ENCODE measurements at places on chromosomes 2 and 18.

DNA sequence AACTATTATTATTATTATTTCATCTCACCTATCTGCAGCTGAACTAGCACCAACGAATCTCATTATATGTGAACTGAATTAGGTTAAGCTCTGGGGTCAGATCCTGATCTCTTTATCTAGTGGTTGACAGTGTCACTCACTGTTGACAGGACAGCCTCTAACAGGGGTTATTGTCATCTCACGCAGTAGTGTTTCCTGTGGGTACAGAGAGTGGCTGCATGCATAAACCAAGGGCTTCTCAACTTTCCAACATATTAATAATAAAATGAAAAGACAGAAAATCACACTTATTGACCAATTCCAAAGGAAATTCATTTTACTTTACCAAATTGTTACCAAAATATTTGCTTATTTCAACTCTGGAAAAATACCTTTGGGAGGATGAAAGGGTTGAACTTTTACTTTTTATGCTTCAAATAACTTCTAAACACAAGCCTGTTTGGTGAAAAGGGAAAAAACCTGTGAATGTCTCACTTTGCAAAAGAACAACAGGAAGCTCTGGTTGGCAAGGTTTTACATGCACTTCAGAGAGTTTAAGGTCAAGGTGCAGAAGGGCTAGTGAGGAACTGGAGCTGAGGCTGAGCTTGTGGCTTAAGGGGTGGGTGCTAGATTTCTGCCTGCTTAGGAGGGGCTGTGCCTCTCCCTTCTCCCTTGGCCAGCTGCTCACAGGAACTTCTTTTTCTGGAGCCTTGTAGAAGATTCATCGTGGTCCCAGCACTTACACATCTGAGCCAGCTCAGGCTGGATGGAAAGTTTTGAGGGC lies 72.6 kb downstream of the CTAGE1 start:
- peak; percentile 7 for DNase-seq

DNA sequence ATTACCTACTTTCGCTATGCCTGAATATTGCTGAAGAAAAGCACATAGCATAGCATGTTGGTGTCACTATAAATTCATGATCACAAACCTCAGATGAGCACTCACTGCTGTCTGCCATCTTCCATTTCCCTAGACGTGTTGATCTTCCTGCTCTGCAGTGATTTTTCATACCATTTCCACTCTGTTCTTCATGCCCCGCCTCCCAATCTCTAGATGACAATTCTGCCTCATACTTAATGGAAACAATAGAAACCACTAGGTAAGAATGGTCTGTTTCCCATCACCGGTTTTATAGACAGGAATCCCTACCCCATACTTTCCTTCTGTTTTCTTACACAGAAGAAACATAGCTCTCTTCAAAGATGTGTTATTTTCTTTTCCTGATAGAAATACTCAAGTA lies 63.8 kb downstream of the PIK3C3 start:
- no peak for DNase-seq

DNA sequence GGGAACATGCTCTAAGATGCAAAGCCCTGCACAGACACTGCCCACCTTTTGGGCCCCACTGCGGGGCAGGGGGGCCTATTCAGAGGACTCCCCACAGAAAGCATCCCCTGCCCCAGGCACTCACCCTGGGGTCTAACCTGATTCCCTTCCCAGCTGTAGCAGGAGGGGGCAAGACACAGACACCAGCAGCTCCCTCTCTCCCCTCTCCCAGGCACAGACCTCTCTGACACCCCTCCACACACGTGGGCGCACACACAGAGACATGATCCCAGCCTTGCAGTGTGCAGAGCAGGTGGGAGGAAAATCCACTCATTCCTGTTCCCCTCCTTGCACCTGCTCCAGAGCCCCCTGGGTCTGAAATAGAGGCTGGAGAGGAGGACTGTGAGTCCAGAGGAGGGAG lies 10.7 kb downstream of the TNS1 start:
- DNase-seq, result no peak

DNA sequence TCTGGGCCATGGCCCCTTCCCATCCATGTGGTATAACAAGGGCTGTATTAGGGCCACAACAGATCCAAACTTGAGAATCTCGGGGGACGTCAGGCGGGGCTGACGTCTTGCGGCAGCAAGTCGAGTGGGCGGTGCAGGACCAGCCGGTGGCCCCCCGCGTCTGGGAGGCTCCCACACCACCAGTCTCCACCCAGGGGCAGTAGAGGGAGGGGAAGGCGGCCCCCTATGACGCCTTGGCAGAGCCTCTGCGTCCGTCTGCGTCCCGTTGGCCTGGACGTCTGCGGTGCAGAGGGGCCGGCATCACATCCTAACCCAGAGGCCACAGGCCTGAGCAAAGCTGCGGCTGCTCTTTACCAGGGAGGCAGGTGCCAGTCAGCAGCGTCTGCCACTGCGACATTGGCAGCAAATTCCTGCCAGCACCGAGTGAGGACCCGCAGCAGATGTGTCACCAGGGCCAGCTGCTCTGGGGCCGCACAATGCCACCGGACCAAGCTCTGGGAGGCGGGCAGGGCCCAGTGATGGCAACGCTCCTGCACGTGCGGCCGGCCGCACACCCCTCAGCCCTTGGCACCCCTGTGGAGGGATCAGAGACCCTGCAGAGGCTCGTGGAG lies 73.8 kb downstream of the KCNG2 start:
- DNase-seq, result no peak

GRCh38 chr2:46951290-46952064 lies 35.9 kb upstream of the MCFD2 start:
- DNase-seq, result no peak

DNA sequence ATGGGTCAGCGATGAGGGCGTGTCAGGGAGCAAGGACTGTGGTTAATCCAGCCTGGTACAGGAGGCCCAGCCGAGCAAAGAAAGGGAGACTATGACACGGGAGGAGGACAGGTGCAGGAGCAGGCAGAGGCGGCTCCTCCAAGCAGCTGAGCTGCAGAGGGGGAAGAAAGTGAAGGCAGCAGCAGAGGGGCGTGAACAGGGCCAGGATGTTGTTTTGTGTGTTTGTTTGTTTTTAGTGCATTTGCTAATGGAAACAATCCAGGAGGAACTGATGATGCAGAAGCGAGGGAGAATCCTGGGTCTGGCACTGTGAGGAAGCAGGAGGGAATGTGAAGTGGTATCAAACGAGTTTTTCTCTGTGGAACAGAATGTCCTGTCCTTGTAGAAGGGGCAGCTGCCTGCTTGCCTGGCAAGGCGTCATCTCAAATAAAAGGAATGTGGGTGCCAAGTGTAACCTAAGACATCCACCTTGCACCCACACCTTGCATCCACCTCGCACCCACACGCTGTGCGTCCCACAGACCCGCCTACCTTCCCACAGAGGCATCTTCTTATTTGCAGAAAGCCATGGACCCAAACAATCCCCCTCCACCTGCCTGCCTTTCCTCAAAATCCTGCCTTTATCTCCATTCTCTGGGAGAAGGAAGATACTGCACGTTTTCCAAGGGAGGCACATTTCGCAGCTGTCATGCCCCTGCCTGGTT lies 134.8 kb downstream of the SH3BP4 start:
- DNase-seq, result no peak

GRCh38 chr2:26521054-26521912 lies 43.4 kb upstream of the OTOF start:
- DNase-seq, result no peak

DNA sequence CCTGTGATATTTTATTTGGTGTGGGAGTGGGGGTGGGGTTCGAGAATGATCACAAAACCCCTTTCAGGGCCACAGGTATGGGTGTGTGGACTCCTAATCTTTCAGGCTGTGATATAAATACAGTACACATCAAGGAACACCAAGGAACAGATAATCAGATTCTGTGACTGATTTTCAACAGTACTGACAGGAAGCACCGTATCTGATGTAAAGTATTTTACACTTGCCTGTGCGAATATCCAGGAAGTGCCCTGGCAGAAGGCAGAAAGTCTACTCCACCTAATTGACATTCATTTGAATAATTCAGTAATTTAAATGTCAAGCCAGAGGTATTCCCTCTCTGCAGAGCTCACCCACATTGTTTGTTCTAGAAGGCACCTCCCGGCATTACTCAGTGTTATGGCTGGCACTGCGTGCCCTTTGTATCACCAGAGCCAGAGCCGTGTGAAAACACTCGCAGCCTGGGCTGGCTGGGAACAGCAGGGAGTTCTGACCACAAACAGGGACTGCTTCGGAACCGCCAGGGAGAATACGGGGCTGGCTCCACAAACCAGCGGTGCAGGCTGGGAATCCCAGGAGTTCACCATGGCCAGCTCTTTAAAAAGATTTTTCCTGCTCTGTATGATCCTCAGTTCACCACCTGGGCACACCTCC lies 91.8 kb downstream of the ACVR1 start:
- no peak for DNase-seq

DNA sequence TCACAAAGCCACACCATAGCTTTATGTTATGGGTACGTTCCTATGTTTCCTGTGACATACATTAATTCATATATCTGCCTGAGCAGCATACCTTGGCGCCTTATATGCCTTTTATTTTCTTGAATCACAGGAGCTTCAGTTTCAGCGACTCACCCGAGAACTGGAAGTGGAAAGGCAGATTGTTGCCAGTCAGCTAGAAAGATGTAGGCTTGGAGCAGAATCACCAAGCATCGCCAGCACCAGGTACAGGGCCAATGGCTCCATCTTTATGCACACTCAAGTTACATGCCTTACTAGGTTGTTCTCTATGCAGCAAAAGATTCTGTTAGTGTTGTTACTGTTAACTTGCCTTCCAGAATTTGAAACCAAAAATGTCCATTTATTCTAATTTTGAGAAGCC lies 120.4 kb downstream of the PKP4 start:
- DNase-seq, result no peak

DNA sequence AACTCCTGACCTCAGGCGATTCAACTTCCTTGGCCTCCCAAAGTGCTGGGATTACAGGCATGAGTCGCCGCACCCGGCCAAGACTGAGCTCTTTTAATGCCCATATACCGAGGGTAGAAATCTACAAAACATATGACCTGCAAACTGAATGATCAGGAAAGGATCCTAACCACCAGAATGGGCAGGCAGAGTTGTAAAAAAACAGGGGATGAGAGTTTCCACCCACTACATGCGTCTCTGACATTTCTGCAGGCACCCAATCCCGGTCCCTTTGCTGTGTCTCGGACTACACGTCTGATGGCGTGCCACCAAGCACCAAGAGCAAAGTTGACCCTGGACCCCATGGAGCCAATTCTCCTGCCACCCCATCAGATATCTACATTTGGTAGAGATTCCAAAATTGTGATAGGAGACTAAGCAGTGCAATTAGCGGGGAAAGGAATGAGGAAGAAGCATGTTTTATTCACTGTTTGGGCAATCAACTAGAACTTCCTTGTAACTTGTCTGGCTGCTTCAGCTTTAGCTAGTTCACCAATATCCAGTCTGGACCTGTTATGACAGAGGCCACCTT lies 74.1 kb downstream of the ATP8B1 start:
- DNase-seq, result no peak

DNA sequence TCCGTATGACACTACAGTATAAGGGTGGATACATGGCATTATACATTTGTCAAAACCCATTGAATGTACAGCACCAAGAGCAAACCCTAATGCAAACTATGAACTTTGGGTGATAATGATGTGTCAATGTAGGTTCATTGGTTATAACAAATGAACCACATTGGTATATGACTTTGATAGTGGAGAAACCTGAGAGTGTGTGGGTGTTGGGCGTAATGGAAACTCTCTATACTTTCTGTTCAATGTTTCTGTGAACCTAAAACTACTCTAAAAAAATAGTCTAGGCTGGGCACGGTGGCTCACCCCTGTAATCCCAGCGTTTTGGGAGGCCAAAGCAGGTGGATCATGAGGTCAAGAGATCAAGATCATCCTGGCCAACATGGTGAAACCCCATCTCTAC lies 6.5 kb upstream of the ACTG2 start:
- DNase-seq, result no peak

DNA sequence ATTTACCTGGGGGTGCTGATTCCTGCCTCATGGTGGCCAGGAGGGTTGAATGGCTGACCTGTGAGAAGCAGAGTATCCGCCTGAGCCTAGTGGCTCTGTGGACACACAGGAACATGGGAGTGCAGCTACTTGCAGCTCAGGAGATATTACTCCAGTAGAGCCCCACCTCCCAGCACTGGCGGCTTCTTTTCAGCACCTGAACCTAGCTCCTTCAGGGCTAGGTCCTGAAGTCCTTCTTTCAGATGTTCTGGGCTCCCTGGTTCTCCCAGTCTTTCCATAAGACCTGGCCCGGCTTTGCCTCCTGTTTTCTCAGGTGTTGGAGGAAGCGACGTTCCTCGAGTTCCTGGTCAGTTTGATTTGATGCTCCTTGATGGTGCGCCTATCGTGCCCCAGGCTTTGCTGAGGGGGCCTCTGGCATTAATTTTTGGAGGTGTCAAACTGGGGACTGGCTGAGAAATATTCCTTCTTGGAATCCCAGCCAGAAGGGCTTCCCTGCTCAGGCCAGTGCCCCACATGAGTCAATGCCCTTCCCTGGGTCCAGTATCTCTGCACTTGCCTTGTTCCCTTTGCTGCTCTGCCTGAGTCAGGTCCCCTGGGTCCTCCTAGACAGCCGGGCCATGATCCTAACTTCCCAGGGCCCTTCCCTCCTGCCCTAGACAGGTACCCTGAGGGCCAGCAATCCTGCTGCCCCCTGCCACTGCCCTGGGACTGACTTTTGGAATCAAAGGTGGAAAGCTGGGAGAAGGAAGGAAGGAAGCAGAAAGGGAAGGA lies 110.7 kb upstream of the HAAO start:
- no peak for DNase-seq

GRCh38 chr2:156396126-156396525 lies 40.1 kb upstream of the GPD2 start:
- DNase-seq, result no peak

DNA sequence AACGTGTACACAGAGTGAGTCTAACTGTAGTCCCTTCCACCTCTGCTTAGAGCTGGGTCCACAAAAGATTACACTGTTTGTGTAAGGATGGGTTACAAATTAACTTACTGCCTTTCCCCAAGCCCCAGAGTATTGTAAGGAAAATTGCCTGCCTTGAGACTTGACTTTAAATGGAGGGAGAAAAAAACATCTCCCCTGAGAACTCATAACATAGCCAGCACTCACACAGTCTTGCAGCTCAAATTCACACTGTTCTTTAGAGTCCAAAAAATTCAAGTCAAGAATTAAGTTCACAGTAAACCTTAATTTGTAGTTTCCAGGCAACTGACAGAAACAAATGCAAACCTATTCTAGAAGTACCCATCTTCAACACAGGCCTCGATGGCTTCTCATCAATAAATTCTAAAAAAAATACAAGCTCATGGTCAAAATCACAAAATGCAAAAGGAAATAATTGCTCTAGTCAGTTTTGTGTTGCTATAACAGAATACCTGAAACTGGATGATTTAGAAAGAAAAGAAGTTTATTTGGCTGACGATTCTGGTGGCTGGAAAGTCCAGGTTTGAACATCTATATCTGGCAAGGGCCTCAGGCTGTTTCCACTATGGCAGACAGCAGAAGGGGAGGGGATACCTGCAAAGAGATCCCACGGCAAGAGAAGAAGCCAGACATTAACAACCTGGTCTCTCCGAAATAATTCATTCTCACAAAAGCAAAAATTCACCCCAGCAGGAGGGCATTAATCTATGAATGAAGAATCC lies 34.6 kb upstream of the TMEM17 start:
- no peak for DNase-seq

DNA sequence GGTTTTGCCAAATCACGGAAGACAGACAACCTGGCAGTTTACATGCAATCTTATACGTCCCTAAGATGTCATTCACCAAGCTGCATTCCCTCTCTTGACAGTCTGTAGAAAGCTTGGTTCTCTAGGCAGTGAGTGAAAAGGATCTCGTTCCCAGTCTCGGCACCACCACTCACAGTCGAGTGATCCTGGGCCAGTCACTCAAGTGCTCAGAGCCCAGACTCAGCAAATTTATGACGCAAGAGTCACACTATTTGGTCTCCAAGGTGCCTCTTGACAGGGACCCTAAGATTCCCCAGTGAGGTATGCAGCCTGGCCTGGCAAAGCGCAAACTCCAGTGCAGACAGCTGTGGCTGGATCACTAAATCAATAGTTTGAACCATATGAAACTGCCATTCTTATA lies 77.9 kb downstream of the EIPR1 start:
- DNase-seq, result no peak

Data from NK-92 treated with Interleukin-12 subunit alpha and Interleukin-12 subunit beta, amount 100 ng/mL, for 24 hours (cell line).